ENCODE measurements at places on chromosomes 7 and 10. TPM values are rescaled to one million over a fixed set of nuclear protein-coding genes. Genes with fewer than 3 reads are reported as not detected.

GRCh38 chr10:1366811-1367425 is 310.7 kb downstream of the WDR37 start:
- DNase-seq: no peak

GRCh38 chr10:125687507-125688185 is 4.7 kb upstream of the TEX36 start:
- DNase-seq: no peak

GRCh38 chr7:116862951-116863670 is 724 bp downstream of the CAPZA2 start:
- DNase-seq: peak; percentile 61

DNA sequence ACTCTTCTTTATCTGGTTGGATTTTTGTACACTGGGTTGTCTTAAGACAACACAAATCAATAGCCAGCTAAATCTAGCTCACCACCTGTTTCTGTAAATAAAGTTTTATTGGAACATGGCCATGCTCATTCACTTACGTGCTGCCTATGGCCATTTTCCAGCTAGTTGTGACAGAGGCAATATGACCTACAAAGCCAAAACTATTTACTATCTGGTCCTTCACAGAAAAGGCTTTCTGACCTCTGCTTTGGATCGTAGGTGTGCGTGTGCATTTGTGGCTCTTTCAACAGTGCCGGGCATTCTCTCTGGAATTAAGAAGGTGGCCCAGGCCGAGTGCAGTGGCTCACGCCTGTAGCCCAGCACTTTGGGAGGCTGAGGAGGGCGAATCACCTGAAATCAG is 45.5 kb downstream of the NRAP start:
- DNase-seq: no peak

- DNase-seq: peak; percentile 28
Observed at GRCh38 chr7:30224511-30225062, 59.8 kb upstream of the ZNRF2 start.

DNA sequence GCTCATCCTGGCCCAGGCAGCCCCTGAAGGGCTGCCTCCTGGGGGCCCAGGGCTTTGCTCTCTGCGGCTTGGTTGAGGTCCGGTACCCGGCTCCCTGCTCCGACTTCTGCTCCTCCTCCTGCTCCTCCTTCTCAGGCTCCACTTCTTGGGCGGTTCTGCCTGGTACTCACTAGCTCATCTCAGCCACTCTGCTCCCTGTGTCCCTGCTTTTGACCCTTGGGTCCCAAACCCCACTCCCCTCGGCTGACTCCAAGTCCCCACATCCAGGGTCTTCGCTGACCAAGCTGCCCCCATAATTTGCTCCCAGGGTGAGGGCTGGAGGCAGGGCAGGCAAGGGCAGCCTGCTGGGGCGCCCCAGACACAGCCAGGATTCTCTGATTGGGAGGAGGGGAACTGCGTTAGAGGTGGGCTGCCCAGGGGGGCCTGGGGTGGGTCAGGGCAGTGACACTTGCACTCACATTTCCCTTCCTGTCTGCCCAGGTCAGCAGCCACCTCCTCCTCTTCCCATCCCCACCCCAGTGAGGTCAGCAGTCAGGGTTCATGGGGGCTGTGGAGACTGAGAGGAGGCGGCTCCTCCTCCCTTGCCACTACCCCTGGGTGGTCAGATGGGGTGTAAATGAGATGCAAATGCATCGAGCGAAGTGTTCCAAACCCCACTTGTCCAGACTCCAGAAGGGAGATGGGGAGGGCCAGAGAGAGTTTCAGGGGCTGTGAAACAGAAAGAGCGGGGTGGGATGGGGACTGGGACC is 2.2 kb downstream of the SMARCD3 start:
- DNase-seq: no peak

DNA sequence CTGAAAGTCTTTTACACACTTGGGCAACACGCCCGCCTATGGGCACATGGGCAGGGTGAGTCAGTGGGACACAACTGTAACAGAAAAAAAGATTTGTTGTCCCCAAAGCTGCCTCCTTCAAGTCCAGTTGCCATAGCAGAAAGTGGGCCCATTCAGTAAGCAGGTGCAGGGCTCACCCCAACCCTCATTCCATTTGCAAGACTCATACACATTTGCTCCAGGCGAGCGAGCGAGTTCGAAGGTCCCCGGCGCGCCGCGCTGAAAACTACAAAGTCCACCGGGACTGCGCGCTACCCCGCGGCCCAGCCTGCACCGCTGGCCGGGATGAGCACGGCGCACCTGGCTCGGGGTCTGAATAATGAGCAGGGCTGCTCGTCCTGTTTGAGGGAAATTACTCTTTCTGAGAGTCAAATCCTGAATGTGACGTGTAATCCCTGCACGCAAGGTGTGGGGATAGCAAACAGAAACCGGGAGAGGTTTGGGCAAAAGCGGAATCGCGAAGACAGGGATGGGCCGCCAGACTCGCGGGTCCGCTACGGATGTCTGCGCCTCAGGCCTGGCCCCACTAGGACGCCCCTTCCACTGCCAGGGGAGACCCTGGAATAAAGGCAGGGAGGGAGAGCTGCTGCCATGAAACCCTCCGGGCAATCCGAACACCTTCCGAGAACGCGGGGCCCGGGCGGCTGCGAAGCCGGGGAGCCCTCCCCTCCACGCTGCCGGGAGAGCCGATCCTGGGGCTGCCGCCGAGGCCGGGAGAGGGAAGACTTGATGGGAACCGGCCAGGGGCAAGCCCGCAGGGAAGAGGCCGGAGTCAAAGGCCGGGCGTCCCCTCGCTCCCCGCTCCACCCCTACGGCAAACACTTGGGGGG is 982 bp downstream of the COBL start:
- DNase-seq: peak; percentile 40

- DNase-seq: peak; percentile 77
Observed at GRCh38 chr10:77247031-77247990, 390.3 kb downstream of the KCNMA1 start.

DNA sequence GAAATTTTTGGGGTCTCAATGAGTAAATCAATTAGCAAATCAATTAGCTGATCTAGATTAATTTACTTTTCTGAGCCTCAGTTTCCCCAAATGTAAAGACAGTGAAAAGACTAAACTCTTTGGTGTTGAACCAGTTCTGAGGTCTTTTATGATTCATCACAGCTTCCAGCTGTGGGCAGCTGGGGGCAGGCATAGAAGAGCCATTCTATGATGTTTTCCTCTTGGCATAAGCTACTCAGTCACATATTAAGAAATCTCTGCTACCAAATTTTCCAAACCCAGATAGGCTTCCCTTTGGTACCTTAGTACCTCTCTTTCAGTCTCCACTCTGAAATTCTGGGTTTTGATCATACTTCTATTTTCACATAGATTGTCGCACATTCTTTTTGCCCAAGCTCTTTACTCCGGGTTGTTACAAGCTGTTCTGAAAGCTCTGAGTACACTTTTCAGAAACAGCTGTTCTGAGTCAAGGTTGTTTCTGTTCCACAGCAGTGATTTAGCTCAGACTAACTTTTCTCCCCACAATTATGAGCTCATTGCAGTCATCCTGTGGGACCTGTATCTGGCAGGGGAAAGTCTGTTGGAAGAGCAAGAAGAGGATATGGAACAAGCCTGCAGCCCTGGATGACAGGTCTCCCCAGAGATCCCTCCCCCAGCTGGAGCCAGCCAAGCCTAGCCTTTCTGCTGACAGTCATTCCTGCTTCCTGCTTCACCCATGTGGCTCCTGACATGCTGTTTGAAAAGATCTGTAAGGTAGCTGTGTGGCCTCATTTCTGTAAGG is 599.6 kb upstream of the GHITM start:
- peak; percentile 28 for DNase-seq

GRCh38 chr10:110006358-110007160 is 1.2 kb upstream of the ADD3 start:
- peak; percentile 75 for DNase-seq

GRCh38 chr7:66974986-66975590 is 20.3 kb downstream of the SBDS start:
- no peak for DNase-seq

DNA sequence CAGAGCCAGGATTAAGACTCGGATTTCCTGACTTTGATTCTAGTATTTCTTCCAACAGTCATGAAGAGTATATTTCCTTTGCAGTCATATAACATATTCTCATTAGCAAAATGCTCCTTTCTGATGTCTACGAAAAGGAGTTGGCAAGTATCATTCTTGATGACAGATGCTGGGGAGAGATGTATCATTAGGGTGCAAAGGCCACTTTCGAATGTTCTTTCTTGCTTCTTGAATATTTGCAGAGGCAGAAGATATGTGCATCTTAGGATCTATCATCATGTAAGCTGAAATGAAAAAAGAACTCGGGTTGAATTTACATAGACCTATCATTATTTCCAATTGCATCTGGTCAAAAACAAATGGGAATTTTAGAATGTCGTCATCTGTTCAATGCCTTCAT is 294.4 kb downstream of the BAMBI start:
- DNase-seq: no peak

GRCh38 chr7:32257621-32258020 is 187.4 kb upstream of the PDE1C start:
- DNase-seq: no peak

DNA sequence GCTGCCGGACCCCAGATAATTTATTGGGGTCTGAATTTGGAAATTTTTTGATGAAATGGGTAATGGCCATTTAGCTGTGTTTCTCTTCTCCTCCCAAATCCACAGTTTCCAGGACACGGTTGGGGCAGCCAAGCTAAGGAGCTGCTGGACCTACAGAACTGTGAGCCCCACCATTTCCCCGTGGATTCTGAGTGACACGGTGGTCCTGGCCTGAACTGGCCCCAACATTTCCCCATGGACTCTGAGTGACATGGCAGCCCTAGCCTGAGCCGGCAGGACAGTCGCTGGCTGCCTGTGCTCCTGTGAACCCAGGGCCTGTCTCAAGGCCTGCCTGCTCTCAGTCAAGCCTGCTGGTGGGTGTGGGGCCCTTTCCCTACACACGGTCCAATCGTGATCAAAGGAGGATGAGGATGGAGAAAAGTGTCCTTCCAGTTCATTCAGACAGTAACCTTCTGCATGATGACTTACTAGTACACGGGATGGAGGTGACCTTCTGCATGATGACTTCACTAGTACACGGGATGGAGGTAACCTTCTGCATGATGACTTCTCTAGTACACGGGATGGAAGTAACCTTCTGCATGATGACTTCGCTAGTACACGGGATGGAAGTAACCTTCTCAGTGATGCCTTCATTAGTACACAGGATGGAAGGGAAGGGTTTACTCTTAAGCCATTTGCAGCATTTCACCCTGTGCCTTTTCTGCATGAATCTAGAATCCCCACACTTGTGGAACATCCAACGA is 359.9 kb downstream of the GLRX3 start:
- DNase-seq: no peak

GRCh38 chr10:9853405-9854355 is 1164.0 kb upstream of the CELF2 start:
- no peak for DNase-seq

DNA sequence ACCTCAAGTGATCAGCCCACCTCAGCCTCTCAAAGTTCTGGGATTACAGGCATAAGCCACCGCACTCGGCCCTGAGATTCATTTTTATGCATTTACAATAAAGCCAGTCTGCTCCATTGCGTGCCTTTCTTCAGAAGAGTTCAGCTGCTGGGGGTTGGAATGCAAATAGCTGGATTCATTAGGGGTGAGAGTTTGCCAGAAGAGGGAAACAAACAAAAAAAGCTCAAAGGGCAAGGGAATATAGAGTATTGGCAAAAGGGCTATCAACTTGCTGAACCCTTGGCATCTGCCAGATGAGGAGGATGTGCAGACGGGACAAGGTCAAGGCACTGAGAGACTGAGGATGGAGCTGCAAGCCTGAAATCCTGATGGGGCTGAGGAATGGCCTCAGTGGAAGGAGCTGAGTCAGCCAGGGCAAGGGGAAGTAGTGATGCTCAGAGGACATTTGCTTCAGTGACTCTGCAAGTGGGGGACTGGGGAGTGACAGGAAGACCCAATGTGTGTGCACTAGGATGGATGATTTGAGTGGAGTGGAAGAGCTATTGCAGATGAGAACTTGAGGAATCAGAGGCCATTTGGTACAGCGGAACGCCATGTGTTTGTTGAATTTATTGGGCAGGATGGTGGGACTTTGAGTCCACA is 75.0 kb upstream of the ARMC3 start:
- no peak for DNase-seq

DNA sequence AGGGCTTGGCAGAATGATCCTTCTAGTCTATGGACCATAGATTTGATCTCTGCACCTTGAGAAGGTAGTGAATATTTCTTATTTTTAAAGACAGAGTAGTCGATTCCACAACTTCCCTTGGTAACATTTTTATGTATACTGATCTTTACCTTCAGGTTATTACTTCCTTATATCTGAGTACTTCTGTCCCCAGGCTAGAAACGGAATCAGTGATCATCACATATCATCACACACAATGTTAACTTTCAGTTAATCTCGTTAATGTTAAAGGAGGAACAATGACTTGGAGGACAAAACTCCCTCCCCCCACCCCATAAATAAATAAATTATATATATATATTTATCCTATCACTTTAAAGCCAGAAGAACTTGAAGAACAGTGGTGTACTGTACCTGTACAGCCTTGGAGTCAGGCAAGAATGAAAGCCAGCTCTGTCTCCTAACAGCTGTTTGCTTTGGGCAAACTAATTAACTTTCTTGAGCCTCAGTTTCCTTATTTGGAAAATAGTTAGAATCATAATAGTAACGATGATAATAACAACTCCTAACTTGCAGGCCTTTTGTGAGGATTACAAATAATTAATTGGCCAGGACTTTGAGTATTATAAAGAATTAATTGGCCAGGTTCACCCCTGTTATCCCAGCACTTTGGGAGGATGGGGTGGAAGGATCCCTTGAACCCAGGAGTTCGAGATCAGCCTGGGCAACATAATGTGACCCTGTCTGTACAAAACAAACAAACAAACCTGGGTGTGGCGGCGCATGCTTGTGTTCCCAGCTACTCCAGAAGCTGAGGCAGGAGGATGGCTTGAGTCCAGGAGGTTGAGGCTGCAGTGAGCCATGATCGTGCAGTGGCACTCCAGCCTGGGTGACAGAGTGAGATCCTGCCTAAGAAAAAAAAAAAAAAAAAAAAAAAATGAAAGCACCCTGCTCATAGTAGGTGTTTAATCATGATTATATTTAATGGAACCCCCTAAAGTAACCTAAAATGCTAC is 63.5 kb downstream of the SAMD9 start:
- DNase-seq: no peak

CYREN gene
- total RNA-seq: 40.0 TPM

GPR15LG gene
- not detected for total RNA-seq

DEPP1 gene
- total RNA-seq: 37.0 TPM

TUBAL3 gene
- total RNA-seq: not detected

MUC3A gene
- total RNA-seq: 5.5 TPM

ANXA8 gene
- 19.7 TPM for total RNA-seq

TFR2 gene
- total RNA-seq: 1.7 TPM
